Liver (tissue), 10 donors: ENCODE measurements at places on chromosomes 6 and 20.
A peak's percentile ranks its signal among the peaks of the same experiment; 100 is the strongest.

- no peaks in the 10 kb centered on the region for H3K36me3 ChIP-seq
- DNase-seq = no peak
- H3K4me3 ChIP-seq = no peak overlapping the region
- H3K4me1 ChIP-seq = no peaks in the 10 kb centered on the region
Observed at GRCh38 chr6:93272896-93273295, 146.5 kb downstream of the EPHA7 start.

DNA sequence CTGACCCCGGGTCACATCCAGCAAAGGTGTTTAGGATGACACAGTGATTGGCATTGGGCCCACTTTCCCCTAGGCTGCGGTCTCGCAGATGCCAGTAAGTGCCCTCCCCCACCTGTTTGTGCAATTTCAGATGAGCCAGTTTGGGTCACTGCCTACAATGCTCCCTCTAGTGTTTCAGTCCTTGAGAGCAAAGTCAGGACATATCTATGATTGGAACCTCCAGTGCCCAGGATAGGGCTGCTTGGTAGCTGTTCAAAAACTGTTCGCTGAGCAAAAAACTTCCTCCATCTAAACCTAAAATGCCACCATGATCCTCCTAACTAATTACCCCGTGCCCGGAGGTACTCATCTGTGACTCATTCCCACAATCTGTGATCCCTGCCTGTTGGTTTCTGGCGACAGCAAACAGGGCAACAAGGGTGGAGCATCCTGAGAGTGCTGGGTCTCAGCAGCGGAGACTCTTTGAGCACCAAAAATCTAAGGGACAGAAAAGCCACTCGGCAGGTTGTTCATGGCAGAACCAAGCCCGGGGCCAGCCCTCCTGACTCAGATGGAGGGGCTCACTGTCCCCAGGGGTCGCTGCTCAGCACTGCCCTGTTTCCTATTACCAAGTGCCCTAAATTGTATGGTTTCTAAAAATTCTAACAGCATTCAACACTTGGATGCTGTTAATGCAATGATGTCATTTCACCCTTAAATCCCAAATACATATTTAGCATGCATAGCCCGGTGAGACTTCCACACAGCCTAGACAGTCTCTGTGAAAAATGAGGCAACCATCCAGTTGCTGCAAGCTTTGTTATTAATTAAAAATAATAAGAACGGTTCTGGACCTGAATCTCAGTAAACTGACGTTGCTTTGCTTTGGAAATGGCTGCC is 5.0 kb downstream of the VSX1 start:
- peaks cover 7% of the 10 kb centered on the region for H3K4me1 ChIP-seq
- no peaks in the 10 kb centered on the region for H3K27me3 ChIP-seq
- H3K36me3 ChIP-seq = no peaks in the 10 kb centered on the region
- H3K27ac ChIP-seq = no peak overlapping the region
- DNase-seq = no peak

DNA sequence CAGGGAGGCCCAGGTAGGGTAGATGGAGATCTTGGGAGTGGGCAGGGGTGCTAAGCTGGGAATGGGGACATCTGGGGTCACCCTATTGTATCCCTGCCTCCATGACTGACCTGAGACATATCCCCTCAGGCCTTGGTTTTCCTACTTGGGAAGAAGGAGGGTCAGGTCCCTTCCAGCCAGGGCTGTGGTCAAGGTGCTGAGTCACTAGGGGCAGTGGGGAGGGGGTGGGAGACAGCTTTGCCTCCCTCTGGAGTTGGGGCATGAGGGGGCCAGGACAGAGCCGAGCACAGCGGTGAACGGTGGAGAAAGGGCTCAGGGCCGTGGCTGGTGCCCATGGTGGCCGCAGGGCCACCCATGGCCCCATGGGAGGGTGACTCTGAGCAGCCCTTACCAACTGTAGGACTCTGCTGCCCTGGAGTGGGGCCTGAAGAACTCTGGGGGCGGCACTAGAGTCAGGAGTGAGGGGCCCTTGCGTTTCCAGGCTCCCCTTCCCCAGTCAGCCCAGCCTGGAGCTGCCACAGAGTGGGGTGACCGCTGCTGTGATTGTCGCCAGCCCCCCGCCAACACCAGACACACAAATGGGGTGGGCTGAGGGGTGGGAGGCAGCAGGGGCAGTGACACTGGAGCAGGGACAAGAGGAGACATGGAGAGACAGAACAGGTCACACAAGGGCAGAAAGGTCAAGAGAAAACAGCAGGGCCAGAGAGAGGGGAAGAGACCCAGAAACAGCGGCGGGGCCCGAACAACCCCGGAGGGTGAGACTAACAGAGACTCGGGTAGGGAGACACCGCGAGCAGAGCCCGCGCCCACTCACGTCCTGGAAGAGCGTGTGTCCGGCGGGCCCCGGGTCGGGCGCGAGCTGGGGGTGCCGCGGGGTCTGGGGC is 576 bp downstream of the NECAB3 start:
- H3K27ac ChIP-seq = peak overlapping the region; percentile 36
- DNase-seq = no peak
- H3K36me3 ChIP-seq = peaks cover 4% of the 10 kb centered on the region
- H3K4me1 ChIP-seq = peaks cover 20% of the 10 kb centered on the region
- H3K27me3 ChIP-seq = no peaks in the 10 kb centered on the region
- H3K4me3 ChIP-seq = peak overlapping the region; percentile 45

GRCh38 chr20:16432466-16433292 is 140.6 kb downstream of the KIF16B start:
- no peaks in the 10 kb centered on the region for H3K27me3 ChIP-seq
- H3K4me1 ChIP-seq = no peaks in the 10 kb centered on the region
- H3K4me3 ChIP-seq = no peak overlapping the region
- peaks cover 7% of the 10 kb centered on the region for H3K36me3 ChIP-seq
- no peak for DNase-seq

GRCh38 chr6:108746366-108746765 is 101.9 kb upstream of the ARMC2 start:
- no peaks in the 10 kb centered on the region for H3K36me3 ChIP-seq
- no peak for DNase-seq
- H3K27me3 ChIP-seq = no peaks in the 10 kb centered on the region
- peaks cover 5% of the 10 kb centered on the region for H3K4me1 ChIP-seq
- H3K27ac ChIP-seq = no peak overlapping the region

GRCh38 chr6:47438481-47439347 is 38.9 kb upstream of the CD2AP start:
- no peaks in the 10 kb centered on the region for H3K36me3 ChIP-seq
- no peaks in the 10 kb centered on the region for H3K27me3 ChIP-seq
- H3K27ac ChIP-seq = no peak overlapping the region

DNA sequence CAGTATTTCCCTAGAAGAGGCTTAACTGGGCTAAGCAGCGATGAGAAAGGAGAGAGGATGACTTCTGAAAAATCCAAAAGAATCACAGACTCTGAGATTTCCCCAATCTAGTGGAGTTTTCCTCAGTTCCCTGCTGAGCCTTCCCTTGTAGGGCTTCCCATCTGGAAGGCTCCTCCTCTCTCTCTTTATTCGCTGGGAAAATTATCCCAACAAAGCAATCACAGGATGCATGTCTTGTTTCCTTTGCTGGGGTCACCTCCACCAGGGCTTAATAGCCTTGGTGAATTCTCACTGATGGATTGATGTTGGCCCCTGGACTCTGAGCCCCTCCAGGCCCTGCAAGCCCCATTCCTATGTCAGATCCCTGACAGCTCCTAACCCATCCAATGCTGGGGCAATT is 69.8 kb upstream of the MAFB start:
- H3K4me1 ChIP-seq = no peaks in the 10 kb centered on the region
- no peaks in the 10 kb centered on the region for H3K27me3 ChIP-seq
- H3K4me3 ChIP-seq = no peak overlapping the region
- no peaks in the 10 kb centered on the region for H3K36me3 ChIP-seq
- DNase-seq = no peak

DNA sequence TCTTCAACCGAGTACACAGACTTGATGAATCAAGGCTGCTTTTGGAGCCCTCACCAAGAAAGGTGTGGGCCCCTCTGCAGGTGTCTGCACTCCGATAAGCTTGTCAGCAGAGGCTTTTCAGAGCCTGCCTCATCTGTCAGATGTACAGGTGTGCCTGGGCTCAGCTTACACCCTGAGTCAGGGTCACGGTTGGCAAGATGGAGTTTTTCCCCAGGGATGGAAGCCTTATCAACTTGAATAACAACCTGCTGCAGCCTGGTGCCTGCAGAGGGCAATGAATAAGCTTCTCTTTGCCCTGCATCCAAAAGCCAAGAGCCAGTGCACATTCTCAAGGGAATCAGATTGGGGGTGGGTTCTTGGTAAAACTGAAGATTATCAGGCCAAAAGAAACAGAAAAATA is 427.1 kb downstream of the CD83 start:
- H3K4me1 ChIP-seq = peaks cover 4% of the 10 kb centered on the region
- no peaks in the 10 kb centered on the region for H3K27me3 ChIP-seq
- no peak overlapping the region for H3K4me3 ChIP-seq

- no peaks in the 10 kb centered on the region for H3K4me1 ChIP-seq
- H3K27me3 ChIP-seq = no peaks in the 10 kb centered on the region
- no peak overlapping the region for H3K4me3 ChIP-seq
- H3K27ac ChIP-seq = no peak overlapping the region
- H3K36me3 ChIP-seq = no peaks in the 10 kb centered on the region
Observed at GRCh38 chr6:33826537-33826936, 22.7 kb upstream of the MLN start.
